CD4-positive, alpha-beta T cell treated with Interleukin-6 for 4 hours (primary cell): ENCODE measurements at places on chromosomes 7 and 10.

DNA sequence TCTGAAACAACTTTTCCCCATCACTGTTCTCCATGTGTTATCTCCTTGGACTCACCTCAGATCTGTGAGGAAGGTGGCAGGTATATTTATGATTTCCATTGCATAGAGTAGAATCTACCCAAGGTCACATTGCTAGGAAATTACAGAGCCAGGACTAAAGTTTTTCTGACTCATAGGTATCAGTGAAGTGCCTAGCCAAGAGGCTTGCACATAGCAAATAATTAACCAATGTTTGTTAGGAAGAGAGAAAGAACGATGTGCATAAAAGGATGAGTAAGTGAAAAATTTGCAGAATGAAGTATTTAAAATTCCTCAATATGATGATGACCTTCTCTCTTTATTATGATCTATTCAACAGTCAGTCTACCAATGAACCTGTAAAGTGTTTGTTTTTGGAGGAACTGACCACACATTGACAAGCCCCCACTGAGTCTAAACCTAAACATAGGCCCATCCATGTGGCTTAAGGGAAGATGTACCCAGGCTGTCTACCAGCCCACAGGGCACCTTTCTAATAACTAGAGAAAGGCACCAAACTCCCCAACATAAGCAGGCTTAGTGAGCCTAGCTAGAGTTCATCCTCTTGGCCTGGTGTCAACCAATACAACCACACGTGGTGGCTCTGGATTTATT lies 252.9 kb upstream of the ZMIZ1 start:
- no peak for DNase-seq

DNA sequence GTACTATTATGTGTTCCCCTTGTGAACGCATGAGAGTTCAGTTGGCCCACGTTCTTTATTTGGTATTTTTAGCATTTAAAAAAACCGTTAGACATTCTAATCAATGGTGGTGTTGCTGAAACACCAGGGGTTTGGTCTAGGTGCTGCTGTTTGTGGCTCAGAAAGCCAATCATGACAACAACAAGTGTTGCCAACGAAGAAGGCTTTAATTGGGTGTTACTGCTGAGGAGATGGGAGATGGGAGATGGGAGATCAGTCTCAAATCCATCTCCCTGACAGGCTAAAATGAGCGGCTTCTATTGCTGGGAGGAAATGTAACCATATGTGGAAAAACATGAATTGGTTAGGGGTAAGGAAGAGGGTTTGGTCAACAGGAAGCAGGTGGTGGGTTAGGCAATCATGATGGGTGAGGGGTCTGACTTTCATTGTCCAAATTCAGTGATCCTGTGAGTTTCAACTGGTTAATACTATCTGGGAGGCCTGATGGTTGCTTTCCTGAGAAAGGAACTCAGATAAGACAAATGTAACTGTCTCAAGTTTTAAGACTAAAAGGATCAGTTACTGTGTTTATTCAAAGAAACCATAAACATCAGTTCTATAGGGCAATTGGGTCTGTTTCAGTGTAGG lies 4.6 kb upstream of the ZNF425 start:
- DNase-seq, result no peak

DNA sequence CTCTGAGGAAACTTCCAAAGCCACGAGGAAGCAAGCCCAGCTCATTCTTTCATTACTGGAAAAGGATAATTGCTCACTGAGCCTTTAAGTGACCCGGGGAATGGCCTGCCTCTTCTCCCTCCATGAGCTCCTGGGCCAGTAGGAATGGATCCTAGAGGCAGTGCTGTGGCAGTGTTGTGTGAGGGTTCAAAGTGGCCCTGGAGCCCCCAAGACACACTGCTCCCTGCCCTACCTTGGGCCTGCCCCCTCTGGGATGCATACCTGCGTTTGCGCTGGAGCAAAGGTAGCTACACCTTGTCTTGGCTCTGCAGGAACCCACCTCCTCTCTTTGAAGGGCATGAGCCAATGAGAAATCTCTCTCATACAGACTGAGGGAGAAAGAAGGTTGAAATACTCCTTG lies 115.8 kb upstream of the ANLN start:
- DNase-seq, result no peak

DNA sequence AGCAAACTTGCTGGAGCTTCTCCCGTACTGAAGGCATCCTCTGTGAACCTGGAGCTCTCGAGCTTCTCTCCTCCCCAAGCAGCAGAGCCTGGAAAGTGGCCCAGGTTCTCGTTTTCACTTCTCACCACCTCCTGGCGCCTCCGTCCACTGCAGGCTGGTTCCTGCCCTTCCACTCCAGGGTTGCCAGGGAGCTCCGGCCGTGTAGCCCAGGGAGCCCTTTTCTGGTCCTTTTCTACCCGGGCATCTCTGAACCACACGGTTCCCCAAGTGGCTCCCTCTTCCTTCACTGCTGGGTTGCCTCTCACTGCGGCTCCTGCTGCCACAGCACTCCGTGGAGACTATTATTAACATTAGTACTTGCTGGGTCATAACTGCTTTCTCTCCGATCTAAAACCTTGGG lies 208.6 kb upstream of the PPP2R2D start:
- DNase-seq, result no peak

DNA sequence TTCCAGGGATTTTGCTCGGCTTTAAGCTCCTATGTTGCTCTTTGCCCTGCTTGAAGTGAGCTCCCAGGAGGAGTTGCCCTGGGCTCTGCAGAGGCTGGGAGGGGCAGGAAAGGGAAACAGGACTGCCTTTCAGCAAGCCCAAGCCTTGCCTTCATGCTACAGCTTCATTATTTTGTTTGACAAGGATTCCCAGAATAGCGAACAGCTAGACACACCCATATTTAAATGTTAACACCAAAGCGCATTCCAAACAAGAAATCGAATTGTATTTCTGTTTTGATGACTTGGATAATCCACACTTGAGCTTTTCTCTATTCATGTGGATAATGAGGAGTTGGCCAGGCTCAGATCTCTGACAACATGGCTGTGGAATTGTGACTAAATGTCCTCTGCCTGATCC lies 6.3 kb downstream of the KIAA1217 start:
- DNase-seq, result no peak

- no peak for DNase-seq
Measured at GRCh38 chr10:133124357-133125211, 35.4 kb upstream of the KNDC1 start.

- DNase-seq, result no peak
Measured at GRCh38 chr10:5958675-5959074, 18.7 kb downstream of the IL15RA start.

- DNase-seq, result no peak
Measured at GRCh38 chr10:62085821-62086220, 182.8 kb downstream of the RTKN2 start.

GRCh38 chr10:75902816-75903215 lies 471.4 kb downstream of the LRMDA start:
- no peak for DNase-seq

DNA sequence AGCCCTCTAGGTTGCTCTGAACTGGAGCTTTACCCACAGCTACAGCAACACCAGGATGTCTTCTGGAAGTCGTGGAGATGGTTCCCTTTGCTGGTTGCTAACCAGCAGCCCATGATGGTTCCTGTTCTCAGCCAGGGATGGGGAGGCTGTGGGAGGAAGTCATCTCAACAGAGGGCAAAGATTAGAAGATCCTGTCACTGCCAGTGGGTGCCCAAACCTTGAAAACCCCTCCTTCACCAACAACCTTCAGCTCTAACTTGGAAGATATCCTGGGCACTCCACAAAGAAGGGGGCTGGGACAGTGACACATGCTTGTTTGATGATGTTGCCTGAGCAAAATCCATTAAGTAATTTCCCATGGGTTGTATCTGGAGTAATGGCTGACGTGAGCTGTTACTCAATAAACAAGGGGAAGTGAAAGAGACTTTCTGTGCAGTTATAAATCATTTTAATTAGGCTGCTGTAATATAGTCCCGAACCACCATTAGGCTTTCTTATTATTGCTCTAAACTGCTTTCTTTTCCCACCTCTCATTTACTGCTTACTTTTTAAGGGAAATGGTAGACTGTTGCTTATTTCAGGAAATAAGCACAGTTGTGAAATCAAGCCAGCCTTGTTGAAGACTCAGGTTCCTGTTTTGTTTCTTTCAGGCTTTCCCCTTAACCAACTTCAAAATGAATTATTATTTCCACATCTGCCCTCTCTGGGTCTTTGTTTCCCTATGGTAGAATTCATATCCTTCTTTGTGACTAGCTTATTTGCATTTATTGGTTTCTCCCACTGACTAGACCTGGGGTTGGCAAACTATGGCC lies 124.8 kb downstream of the PPP1R17 start:
- DNase-seq, result no peak

GRCh38 chr7:55481155-55481554 lies 91.1 kb downstream of the VOPP1 start:
- DNase-seq, result no peak

DNA sequence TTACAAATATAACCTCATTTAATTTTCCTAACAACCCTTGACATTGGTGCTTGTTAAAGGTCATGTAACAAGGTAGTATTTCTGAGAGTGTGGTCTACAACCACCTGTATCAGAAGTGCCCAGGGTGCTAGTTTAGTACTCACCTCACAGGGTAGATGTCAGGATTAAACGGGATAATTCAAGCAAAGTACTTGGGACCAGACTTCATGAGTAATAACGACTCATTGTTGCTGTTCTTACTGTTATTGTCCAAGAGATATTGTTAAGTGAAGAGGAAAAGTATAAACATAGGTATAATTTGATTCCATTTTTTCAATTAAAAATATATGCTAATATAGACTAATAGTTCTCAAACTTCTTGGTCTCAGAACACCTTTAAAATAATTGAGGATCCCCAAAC lies 179.3 kb downstream of the WNT2 start:
- no peak for DNase-seq

DNA sequence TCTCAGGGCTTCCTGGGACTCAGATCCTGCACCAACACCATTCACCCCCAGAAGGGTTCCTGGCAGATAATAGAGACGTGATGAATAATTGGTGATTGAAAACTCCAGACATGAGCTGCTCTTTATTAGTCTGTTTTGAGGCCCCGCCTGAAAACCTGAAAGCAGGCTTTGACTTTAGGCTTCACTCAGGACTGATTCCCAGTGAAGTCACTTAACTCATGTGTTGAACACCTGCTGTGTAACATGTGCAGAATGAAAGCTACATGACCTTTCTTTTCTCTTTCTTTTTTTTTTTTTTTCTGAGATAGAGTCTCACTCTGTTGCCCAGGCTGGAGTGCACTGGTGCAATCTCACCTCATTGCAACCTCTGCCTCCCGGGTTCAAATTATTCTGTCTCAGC lies 8.9 kb downstream of the SPACDR start:
- DNase-seq, result no peak

DNA sequence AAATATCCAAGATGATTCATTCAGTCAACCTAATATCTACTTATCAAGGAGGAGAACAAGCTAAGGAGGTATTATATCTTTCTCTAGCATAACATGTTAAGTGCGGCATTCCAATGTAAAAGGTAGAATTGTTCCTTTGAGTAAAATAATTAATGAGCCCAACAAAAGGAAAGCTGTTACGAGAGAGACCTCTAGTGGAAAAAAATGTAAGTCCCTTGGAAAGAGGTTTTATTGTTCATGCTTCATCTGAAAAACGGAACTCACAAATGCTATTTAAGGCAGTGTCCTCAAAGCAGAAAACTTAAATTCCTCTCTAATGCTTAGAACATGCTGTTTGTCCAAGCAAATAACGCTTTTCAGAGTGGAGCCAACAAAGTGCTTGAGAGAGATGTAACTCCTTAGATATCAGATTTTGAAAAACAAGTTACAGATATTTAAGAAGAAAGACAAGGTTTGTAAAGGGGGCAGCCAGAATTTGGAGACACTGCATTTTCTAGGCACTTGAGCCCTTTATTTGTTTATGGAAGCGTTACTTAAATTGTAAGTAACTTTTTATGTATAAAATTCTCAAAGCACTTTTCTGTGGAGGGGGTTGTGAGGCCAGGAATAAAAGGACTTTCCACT lies 119.9 kb downstream of the TFEC start:
- DNase-seq, result no peak

- no peak for DNase-seq
Measured at GRCh38 chr10:79070081-79070605, 1.4 kb downstream of the ZMIZ1 start.

DNA sequence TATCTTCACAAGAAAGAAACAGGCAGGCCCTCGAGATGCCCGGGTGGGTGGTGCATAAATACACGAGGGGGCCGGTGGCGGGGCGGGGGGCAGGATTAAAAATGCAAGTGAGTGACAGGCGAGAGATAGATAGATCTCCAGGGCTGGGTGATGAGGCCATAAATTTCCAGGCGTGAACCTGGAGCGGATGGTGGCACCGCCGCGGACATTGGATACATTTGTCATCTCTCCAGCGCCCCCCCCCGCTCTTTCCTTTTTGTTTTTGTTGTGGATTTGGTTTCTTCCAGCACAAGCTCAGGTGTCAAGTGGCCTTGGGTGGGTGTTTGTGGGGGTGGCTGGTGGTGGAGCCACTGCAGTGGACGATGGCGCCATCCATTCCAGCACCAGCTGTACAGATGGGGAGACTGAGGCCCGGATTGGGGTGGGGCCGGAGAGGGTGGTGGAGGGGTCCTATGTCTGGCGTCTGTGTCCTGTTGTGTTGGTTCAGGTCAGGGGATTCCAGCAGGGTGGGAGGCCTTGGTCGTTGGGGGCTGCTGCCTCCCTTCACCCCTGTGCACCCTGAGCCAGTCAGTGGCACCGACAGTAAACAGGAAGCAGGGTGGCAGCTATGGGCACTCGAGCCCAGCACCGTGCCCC lies 2.9 kb downstream of the ELFN1 start:
- no peak for DNase-seq

GRCh38 chr7:119711104-119711503 lies 561.9 kb upstream of the KCND2 start:
- no peak for DNase-seq

- DNase-seq, result no peak
Measured at GRCh38 chr10:122779924-122780323, 65.7 kb downstream of the CUZD1 start.

DNA sequence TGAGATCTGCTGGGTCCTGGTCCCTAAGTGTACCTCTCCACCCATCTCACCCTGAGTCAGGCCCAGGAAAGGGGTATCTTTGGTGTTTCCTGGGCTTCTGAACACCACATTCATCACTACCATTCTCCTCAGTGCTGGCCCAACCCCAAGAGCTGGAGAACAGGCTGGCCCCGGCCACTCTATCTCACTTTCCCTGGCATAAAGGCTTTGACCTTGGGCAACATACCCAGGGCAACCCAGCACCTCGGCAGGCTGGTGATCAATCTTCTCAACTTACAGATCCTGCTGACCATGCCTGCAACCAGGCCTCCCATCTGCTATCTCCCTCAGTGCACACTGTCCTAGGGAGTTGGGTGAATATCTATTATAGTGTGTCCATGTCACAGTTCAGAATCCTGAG lies 2.1 kb downstream of the VSIR start:
- no peak for DNase-seq

GRCh38 chr10:78763651-78764395 lies 304.9 kb upstream of the ZMIZ1 start:
- DNase-seq, result no peak

- no peak for DNase-seq
Measured at GRCh38 chr10:31466313-31466712, 147.3 kb downstream of the ZEB1 start.

DNA sequence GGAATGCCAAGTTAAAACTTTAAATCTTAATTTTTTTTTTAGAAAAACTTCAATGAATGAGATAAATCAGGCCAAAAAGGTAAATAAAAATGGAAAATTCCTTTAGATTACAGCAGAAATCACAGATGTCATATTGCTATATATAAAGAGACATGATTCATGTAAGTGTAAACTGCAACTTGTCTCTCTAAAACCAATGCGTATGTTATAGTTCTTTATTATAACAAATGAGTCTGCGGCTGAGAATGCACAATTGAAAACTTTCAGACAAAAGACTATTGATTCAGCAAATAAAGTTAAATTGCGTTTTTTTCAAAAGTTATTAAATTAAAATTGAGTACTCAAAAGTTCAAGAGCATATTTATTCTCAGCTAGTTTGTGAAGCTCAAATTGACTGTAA lies 425.3 kb downstream of the PARD3 start:
- DNase-seq, result no peak
